ENCODE measurements at places on chromosomes 11 and 22.

DNA sequence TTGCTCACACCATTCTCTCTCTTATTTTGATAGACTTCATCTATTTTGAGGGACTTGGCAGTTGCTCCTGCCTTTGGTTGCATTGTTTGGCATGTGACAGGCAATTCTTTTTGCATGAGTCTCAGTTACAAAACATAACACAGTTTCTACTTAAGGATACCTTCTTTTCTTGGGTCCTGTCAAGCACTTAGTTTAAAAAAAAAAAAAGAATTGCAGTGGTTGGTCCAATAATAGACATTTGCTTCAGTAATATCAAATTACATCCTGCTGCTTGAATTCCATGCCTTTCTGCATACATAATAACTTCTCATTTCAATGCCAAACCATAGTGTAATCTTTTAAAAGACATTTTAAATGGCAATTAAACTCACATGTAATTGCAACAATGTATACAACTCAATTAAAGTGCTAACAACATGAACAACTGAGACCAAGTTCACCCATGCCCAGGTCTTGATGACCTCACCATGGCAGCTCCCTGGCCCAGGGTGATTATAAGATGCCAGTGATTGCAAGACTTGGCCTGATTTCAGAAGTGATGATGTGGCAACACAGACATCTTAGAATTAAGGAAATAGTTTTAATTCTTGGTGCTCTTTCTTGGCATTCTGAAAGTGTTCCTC is 32.2 kb upstream of the PLET1 start:
- H3K4me3 ChIP-seq, result no peak overlapping the region
- H3K27ac ChIP-seq, result no peak overlapping the region
- H3K4me1 ChIP-seq, result peaks cover 4% of the 10 kb centered on the region
- H3K27me3 ChIP-seq, result no peaks in the 10 kb centered on the region

- no peaks in the 10 kb centered on the region for H3K27me3 ChIP-seq
- no peak overlapping the region for H3K27ac ChIP-seq
- DNase-seq, result no peak
- H3K4me1 ChIP-seq, result no peaks in the 10 kb centered on the region
- H3K36me3 ChIP-seq, result no peaks in the 10 kb centered on the region
Observed at GRCh38 chr11:26480041-26480440, 92.0 kb downstream of the MUC15 start.

GRCh38 chr11:3227568-3228444 is 4.4 kb downstream of the MRGPRE start:
- no peak overlapping the region for H3K27ac ChIP-seq
- H3K4me3 ChIP-seq, result no peak overlapping the region
- DNase-seq, result no peak
- peaks cover 27% of the 10 kb centered on the region for H3K4me1 ChIP-seq
- no peaks in the 10 kb centered on the region for H3K27me3 ChIP-seq
- no peaks in the 10 kb centered on the region for H3K36me3 ChIP-seq

GRCh38 chr22:36362932-36363331 is 24.8 kb downstream of the MYH9 start:
- peak overlapping the region; percentile 18 for H3K27ac ChIP-seq
- peaks cover 70% of the 10 kb centered on the region for H3K4me1 ChIP-seq
- H3K4me3 ChIP-seq, result no peak overlapping the region

GRCh38 chr11:88064097-88064705 is 111.0 kb downstream of the RAB38 start:
- H3K27me3 ChIP-seq, result no peaks in the 10 kb centered on the region
- no peak overlapping the region for H3K27ac ChIP-seq
- H3K36me3 ChIP-seq, result no peaks in the 10 kb centered on the region
- DNase-seq, result no peak

- H3K4me1 ChIP-seq, result peaks cover 4% of the 10 kb centered on the region
- H3K4me3 ChIP-seq, result no peak overlapping the region
- DNase-seq, result no peak
- no peak overlapping the region for H3K27ac ChIP-seq
- no peaks in the 10 kb centered on the region for H3K27me3 ChIP-seq
Observed at GRCh38 chr11:119369132-119369925, 12.2 kb downstream of the USP2 start.
